SW 1271 (cell line): ENCODE measurements at places on chromosomes 6 and 20.

DNA sequence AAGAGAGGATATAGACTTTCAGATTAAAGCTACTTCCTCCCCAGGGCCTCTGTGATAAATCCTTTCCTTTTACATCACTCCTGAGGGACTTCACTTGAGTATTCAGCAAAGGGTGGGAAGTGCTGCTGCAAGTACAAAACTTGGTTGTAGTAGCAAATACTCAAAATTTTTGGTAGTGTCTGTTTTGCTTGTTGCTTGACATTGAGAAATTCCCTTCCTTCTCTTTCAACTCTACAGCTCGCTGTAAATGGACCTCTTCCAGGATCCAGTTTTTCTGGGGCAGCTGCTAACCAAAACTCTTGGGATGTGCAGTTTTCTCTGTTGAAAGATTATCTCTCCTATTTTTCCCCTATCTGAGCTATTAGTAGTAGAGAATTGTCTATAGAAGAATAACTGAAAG, 472.0 kb downstream of the CD109 start:
- no peak for DNase-seq

DNA sequence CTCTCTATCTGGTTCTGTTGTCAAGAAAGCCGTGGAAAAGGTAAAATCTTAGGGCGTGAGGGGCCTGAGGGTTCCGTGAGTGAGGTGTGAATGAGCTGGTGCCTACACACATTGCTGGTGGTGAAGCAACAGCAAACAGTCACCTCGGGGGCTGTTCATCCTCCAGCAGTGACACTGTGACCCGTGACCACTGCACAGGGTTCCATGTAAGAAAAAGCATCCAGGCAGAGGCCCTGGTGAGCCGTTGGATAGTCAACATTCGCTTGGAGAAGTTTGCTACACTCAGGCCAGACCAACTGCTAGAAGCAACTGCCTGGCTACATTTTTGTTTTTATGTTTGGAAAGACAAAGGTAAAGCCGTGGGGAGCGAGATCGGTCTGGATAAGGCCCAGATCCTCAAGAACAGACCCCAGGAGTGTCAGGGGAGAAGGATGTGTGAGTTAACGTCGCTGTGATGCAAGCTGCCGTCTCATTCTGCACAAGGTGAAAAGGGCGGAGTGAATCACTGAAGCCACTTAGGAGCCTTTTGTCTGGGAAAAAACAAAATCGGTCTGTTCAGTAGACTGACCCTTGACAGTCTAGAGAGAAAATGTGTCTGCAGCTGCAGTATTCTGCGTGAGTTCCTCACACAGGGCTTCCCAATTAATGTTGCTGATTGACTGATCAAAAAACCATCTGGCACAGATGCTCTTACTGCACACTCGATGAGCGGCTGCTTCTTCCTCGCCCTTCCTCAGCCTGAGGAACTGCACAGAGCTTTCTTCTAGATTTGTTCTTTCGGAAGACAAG, 404.0 kb downstream of the SMOC2 start:
- no peak for DNase-seq

- no peak for DNase-seq
Observed at GRCh38 chr6:28401172-28401571, 1.6 kb upstream of the ZSCAN12 start.

DNA sequence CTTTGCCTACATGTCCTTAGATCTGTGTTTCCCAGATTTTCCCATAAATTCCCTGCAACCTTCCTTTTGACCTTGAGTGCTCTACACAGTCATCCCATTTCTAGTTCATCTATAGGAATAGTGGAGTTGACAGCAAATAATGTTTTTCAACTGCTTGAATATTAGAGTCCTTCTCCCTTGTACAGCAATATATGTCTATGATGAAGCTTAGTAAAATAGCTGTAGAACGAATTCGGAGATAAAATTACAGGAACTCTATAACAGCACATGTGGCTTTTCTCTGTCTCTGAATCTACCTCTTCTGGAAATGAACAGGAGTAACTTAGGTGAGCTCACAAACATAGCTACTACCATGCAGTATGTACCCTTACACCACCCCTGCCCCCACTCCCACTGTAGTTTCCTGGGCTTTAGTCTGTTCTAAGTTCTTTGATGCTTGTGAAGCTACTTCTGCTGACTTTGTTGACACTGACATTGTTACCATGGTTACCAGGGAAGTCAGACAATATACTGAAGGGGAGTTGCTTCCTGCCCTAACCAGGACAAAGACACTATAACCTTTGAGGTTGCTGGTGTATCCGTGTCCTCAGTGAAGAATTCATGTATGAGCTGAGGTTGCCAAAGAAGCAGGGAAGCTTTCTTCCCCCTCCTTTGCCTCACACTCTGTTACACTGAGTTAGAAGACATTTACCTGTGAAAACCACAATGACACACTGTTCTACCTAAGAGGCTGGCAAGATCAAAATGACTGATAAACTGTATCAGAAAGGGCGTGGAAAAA, 35.8 kb upstream of the SHLD1 start:
- DNase-seq: no peak

DNA sequence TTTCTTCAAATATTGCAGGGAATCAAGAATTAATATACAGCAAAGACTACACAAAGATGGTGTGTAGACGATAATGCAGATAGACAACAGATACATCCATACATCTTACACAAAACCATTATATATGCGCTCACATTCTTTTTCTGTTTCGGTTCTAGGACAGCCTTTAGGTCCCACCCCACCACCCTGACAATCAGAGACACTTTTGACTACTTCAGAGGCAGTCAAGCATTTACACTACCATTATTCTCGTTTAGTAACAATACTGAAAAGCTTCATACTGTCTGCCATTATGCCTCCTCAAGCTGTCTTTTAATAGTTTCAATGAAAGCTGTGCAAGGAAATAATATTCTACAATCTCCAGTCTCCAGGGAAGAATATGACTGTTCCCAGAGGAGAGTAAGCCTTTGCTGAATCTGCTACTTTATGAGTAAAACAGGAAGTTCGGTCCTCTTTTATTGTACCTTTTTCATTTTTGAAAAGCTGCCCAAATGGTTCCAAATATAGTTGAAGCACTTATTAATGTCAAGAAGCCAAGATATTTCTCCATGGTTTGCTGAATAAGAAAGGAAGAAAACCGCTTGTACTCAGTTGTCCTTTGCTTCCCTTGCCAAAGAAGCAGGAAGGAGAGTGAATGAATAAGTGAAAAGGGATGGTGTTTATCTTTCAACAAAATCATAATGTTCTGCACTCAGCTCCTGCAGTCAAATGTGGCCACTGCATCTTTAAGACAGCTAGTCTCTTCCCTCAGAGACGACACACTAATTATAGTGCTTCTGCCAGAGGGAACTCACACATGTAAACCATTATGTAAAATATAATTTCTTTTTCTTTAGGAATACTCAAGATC, 468.3 kb downstream of the CDC5L start:
- no peak for DNase-seq

DNA sequence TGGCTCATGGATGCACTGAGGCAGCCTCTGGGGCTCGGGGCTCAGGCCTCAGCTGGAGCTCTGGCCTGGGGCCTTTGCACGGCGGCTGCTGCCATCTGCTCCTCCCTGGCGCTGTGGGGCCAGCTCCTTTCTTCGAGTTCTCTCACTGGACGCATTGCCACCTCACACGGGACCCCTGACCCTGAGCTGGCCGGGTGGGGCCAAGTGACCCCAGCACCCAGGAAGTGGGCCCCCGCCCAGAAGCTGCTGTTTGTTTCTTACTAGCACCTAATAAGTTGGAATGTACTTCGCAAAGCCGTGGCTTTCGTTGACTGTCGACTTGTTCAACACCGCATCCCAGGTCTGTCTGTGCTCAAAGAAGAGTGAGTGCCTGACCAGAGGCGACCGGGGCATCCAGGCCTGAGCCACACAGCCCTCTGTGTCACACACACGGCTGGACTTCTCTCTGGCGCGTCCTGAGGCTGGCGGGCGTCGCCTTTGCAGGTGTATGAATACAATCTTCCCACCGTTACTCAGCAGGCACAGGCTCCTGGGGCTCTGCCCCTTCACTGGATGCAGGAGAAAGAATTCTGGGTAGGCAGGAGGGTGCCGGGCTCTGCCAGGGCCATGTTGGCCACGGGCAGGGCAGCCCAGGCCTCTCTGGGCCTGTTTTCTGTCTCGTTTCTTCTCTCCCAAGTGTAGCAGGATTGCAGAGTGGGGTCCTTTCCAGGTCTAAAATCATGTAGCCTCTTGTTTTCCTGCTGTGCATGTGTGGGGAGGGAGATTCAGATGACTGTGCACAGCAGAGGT, 112.9 kb downstream of the DLL1 start:
- no peak for DNase-seq

- no peak for DNase-seq
Observed at GRCh38 chr20:21516180-21516567, 2.3 kb upstream of the NKX2-2 start.

GRCh38 chr20:47311967-47312681, 44.4 kb downstream of the ZMYND8 start:
- no peak for DNase-seq
